ENCODE measurements at places on chromosomes 6 and 20.
A peak's percentile ranks its signal among the peaks of the same experiment; 100 is the strongest.

DNA sequence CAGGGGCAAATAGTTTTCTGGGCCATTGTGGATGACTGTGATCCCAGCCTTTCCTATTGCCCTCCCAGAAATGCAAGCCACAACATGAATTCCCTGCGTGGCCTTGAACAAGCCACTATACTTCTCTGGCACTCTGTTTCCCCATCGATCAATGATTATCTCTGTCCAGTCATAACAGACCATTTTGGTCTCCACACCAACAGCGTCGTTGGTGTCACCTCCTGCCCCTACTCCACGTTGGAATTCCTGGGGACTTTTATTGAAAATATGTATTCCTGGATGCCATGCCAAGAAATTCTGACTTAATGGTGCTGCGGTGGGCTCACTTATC is 50.3 kb downstream of the EDN1 start:
- DNase-seq, result no peak

GRCh38 chr20:10508468-10509251 is 73.6 kb downstream of the SLX4IP start:
- DNase-seq, result peak; percentile 71

DNA sequence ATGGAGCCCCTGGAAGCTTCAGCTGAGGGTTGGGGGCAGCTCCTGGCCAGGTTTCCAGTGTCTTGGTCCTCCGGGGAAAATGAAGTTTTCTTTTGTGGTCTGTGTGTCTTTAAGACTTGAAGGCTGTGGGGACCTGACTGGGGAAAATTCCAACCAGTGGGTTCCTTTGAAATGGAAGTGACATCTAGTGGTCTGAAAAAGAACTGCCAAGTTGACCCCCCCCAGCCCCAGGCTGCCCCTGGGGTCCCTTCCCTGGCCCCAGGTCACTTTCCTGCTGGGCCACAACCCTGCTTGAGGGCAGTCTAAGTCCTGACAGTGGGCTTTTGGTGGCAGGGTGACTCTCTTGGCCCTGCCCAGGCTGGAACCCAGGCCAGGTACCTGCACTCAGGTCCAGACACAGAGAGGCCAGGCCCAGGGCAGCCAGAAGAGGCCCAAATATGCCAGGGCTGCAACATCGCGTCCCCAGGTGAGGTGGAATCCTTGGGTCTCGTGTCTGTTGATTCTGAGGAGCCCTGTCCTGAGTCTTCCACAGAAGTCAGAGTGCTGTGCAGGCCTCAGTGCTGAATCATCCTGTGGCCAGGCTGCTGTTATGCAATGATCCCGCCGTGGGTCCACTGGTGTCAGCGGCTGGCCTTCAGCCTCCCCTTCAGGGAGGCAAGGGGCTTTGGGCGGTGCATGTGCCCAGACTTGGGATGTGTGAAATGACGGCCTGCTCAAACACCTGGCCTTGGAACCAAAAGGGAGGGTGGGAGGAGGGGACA is 68.4 kb downstream of the VEGFA start:
- peak; percentile 64 for DNase-seq

DNA sequence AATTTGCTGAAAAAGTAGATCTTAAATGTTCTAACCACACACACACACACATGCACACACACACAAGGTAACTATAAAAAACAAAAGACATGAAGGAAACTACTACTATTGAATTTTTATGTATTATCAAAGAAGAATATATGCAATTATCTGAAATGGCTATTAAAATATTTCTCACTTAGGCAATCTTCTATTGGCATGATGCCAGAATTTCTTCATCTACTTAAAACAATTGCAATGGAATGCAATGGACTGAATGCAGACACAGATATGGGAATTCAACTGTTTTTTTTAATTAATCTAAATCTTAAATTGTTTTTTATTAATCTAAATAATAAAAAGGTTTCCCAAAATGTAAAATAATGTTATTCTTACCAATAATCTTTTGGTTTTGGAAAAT is 152.6 kb upstream of the SMLR1 start:
- DNase-seq, result no peak

DNA sequence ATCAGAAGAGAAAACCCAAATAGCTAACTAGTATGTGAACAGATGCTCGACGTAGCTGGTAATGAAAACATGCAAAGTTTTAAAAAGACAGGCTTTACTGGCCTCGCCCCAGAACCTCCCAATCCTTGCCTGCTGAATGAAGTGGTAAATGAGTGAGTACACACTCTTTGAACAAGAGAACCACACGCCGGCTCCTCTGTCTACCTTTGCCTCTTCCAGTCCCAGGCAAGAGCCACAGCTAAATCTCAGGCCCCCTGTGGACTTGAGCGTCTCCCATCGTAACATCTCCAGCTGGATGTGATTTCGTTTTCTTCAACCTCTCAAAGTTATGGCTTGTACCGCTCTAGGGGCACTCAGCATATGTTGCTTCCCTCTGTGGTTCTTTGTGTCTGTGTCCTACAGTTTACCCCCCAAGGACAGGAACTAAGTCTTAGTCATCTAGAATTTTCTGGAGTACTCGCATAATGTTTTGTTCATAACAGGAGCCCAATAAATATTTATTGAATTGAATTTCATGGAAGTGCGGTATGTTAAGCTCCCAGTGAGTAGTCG is 153.2 kb upstream of the TAB2 start:
- DNase-seq, result no peak

GRCh38 chr6:22288721-22289120 is 8.1 kb downstream of the PRL start:
- DNase-seq, result no peak

DNA sequence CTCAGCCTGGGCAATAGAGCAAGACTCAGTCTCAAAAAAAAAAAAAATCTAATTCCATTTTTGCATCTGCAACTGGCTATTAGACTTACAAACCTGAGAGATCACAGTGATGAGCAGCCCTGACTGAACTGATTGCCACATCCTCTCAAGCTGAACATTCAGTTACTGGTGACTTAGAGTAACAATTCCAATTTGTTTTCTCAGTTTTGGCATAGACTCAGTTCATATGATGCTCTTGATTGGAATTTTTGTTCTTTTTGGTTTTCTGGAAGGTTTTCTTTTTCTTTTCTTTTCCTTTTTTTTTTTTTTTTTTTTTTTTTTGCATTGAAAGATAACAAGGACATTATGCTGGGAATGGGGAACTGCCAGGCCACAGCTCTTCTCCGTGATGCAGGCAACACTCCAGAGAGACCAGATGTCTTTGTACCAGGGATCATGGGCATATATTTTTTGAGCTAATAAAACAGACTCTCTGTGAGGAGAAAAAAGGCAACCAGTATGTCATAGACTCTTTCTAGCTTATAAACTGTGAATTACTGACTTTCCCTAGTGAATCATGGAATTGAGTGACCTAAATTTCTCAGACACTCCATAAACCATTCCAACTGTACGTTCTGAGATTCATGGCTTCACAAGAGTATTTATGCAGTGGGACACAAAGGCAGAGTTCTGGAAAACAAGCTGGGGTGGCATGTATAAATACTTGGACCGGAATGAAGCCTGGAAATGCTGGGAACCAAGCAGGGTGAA is 86.0 kb upstream of the SLC2A12 start:
- DNase-seq, result no peak

GRCh38 chr6:83341765-83342164 is 89.1 kb downstream of the ME1 start:
- DNase-seq, result peak; percentile 10

- DNase-seq, result no peak
Measured at GRCh38 chr6:11409371-11409770, 128.2 kb upstream of the TMEM170B start.

GRCh38 chr6:90893400-90893799 is 306.5 kb upstream of the MAP3K7 start:
- no peak for DNase-seq

DNA sequence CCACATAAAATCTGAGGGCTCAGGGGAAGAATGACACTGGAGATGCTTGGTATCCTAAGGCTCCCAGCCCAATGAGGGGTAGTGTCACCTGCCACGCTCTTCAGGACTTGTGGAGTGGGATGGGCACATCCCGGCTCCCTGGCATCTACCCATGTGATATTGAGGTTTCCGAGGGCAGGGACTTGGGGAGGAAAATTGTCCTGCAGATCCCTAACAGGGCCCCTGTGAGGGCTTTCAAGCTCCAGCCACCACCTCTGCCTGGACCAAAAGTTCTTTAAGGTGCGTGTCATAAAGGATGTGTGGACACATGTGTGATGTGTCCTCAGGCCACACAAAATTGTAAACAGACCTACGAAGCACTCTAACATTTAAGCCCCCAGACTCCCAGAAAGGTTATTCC is 2.5 kb downstream of the SCML4 start:
- no peak for DNase-seq

DNA sequence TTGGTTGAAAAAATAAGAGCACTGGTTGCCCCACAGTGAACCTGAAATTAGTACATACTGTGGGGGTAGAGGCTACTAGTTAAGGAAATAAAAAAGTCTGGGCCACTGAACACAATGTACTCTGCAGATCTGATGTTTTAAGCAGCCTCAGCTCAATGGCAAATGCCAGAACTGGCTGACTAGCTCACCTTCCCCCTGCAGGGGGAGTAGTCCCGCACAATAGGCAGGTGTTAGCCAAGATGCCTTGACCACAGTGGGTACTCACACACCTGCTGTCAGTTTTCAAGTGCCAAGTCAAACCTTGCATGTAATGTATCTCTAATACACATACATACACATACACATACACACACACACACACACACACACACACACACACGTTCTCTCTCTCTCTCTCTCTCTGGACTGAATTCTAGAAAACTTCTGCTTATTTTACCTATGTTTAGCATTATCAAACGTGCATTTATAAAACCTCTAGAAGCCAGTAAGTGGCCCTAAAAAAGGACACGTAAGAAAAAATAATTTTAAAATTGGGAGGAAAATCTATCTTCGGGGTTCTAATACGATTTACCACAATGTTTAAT is 36.1 kb downstream of the GMDS start:
- DNase-seq, result peak; percentile 76
